ENCODE measurements at places on chromosomes 5 and 9.
A peak's percentile ranks its signal among the peaks of the same experiment; 100 is the strongest.

DNA sequence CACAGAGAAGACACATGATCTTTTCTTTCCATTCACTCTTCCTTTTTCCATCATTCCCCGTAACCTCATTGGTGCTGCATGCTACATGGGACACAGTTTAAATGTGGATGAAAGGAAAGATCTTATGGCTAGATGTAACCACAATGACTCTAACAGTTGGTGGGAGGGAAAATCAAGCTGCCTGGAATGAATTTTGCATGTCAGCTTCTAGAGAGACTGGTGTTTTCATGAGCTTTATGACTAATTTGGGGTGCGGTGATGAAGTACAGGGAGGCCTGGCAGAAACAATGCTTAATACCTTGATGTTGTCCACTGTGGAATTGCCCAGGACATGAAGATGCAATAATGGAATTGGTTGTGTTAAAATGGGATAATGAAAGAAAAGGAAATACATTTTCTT is 55.9 kb upstream of the MYO10 start:
- peaks cover 14% of the 10 kb centered on the region for H3K27me3 ChIP-seq
- DNase-seq, result no peak
- no peak overlapping the region for H3K4me3 ChIP-seq
- no peak overlapping the region for H3K27ac ChIP-seq
- H3K4me1 ChIP-seq, result peaks cover 3% of the 10 kb centered on the region
- no peaks in the 10 kb centered on the region for H3K36me3 ChIP-seq

- peaks cover 34% of the 10 kb centered on the region for H3K4me1 ChIP-seq
- no peak overlapping the region for H3K4me3 ChIP-seq
- no peak overlapping the region for H3K27ac ChIP-seq
- H3K36me3 ChIP-seq, result peaks cover 18% of the 10 kb centered on the region
Observed at GRCh38 chr9:36992501-36993316, 41.4 kb downstream of the PAX5 start.

DNA sequence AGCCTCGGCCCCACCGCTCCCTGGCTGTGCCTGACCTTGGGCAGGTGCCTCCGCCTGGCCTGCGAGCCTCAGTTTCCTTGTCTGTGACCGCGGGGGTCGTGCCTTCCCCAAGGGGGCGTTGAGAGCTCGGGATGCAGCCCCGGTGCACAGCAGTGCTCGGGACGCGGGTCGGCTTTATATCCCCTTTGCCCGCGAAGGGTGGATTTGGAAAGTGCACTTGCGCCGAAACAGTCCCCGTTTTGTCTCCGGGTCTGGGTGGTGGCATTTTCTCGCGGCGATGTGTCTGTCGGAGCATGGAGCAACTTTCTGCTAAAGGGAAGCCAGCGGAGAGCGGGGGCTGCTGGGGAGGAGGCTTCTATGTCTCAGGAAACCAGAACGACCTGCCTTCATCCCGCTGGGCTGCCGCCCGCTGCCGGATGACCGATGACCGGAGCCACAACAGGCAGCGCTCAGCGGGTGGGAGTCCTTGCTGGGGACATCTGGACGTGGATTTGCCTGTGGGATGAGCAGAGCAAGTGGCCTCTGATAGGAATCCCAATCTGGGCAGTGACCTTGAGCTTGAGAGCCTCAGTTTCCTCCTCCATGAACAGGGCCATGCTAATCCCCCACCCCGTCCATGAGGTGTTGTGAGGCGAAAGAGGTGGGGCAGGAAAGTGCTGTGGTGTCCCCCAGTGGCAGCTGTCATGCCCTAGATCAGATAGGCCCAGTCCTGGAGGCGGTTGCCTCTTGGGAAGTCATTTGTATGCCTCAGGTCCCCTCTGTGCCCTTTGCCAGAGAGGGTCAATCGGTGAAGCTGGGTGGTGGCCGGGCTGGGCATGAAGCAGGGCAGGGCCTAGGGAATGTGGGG is 651 bp downstream of the HRH2 start:
- H3K4me1 ChIP-seq, result peaks cover 81% of the 10 kb centered on the region
- peak overlapping the region; percentile 92 for H3K4me3 ChIP-seq
- no peaks in the 10 kb centered on the region for H3K27me3 ChIP-seq

DNA sequence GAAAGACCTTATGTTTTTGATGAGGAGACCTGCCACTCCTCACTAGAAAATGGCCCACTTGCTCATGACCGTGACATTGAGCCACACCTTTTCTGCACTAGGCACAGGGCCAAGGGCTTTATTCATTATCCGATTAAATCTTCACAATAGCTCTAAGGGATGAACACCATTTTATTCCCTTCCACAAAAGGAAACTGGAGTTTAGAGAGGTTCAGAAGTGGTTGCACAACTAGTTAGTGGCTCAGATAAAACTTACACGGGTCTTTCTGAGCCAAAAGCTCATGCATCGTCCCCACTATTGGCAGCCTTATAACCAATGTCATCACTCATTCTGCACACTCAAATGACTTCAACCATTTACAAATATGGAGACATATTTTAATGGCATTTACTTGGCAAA is 39.4 kb downstream of the SUSD1 start:
- H3K4me3 ChIP-seq, result no peak overlapping the region
- no peaks in the 10 kb centered on the region for H3K27me3 ChIP-seq
- H3K36me3 ChIP-seq, result peaks cover 4% of the 10 kb centered on the region
- no peak for DNase-seq

DNA sequence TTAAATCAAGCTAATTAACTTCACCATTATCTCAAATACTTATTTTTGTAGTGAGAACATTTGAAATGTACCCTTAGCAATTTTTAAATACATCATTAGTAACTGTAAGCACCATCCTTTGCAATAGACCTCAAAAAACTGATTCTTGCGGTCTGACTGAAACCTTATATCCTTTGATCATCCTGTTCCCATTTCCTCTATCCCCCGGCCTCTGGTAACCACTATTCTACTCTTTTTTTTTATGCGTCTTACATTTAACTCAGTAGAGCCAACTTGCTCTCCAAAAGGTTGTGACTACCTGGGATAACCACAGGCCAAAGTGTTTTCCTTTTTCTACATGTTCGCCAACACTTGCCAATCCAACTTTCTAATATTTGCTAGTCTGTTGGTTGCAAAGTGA is 106.1 kb downstream of the IRX1 start:
- H3K4me3 ChIP-seq, result no peak overlapping the region
- peaks cover 2% of the 10 kb centered on the region for H3K27me3 ChIP-seq
- no peaks in the 10 kb centered on the region for H3K4me1 ChIP-seq
- H3K27ac ChIP-seq, result no peak overlapping the region
- DNase-seq, result no peak

DNA sequence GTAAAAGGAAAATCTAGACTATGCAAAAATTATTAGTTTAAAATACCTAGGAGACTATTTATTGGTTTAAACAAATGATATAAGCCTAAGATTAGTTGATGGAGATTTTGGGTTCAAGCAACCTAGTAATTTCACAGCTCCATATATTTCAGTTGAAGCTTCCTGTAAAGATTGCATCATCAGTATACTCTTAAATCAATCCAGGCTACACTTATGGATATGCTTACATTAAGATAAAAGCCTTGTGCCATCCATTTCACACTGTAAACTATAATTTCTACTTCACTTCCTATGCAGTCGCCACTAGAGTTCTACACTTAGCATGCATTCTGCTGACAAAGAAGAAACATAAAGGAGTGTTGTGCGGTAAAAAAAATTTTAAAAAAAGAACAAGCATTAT is 7.3 kb upstream of the LIX1 start:
- no peak overlapping the region for H3K27ac ChIP-seq
- H3K36me3 ChIP-seq, result no peaks in the 10 kb centered on the region
- DNase-seq, result no peak
- no peaks in the 10 kb centered on the region for H3K27me3 ChIP-seq

DNA sequence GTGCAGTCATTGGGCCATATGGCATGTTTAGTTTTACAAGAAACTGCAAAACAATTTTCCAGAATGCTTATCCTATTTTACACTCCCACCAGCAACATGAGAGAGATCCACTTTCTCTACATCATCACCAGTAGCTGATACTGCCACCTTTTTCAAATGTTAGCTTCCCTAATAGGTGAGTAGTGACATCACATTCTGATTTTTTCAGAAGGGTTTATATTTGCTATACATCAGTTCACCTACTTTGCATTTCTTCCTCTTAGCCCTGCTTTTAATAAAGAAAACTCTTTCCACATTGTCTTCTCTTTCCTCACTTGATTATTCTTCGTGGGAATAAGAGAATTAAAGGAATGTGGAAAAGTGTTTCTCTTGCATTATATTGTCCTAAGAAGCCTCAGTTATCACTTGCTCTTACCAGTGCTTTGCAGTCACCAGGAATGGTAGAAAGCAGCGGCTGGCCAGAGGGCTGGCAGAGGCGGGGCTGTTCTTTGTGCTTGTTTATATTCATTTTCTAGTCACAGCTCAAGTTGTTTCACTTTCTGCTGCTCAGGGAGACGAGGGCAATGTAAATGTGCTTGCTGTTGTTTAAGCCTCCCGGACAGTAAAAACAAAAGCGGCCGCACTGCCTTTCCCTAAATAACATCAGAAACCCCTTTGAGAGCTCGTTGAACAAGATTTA is 164.8 kb downstream of the HSD17B3 start:
- H3K27ac ChIP-seq, result no peak overlapping the region
- H3K4me3 ChIP-seq, result no peak overlapping the region
- DNase-seq, result no peak

DNA sequence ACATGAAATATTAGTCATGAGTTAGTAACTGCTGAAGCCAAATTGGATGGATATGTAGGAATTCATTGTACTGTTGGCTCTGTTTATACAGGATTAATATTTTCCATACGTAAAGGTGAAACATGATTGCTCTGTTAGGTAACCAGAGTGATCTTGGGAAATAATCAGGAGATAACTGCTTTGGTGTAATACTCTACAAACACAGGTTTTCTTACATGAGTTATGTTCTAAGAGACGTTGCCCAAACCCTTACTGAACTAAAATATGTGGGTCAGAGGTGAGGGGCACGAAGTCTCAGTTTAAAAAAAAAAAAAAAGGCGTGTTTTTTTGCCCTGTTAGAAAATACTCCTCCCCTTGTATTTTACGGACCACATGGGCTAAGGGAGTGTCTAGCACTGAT is 7.8 kb downstream of the DNAJA1 start:
- H3K4me3 ChIP-seq, result no peak overlapping the region
- H3K36me3 ChIP-seq, result peaks cover 93% of the 10 kb centered on the region
- H3K4me1 ChIP-seq, result peaks cover 51% of the 10 kb centered on the region
- no peaks in the 10 kb centered on the region for H3K27me3 ChIP-seq
- H3K27ac ChIP-seq, result no peak overlapping the region

DNA sequence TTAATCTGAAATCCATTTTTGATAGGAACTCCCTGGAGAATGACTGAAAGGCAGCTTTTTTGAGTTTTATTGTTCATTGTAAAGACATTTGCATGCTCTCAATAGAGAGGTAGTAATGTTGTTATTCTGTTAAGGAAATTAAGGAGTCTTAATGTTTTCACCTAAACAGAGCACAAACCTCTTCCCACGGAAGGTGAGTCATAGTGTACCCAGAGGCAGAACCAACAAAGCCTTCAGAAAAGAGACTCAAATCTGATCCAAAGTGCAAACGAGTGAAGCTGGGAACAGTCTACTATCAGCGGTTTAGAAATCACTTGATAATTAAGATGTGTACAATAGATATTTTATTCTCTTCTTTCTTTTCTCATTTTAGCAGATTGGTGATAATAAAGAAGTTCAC is 470.5 kb downstream of the PLK2 start:
- H3K4me3 ChIP-seq, result no peak overlapping the region
- DNase-seq, result no peak
- no peak overlapping the region for H3K27ac ChIP-seq

DNA sequence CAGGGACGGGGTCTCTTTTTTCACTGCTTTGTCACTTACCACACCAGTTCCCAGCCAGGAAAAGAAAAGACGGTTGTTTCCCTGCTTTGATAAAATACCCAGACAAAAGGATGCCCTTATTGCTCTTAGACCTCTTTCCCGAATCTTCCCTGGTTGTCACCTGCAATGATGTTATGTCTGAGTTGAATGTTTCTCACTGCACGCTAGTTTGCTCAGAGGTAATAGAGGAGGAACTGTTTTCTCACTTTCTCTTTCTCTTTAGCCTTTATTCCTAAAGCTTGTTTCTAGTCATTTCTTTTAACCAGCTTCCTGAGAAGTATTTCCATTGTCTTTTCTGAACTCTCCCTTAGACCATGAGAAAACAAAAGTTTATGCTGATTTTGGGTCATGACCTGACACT is 32.9 kb downstream of the ACER2 start:
- H3K27ac ChIP-seq, result peak overlapping the region; percentile 59
- H3K4me3 ChIP-seq, result peak overlapping the region; percentile 58
- DNase-seq, result no peak
- no peaks in the 10 kb centered on the region for H3K27me3 ChIP-seq
- H3K36me3 ChIP-seq, result no peaks in the 10 kb centered on the region
- peaks cover 13% of the 10 kb centered on the region for H3K4me1 ChIP-seq

GRCh38 chr5:14767735-14768507 is 103.4 kb downstream of the OTULIN start:
- H3K27me3 ChIP-seq, result no peaks in the 10 kb centered on the region
- peaks cover 24% of the 10 kb centered on the region for H3K36me3 ChIP-seq
- no peak overlapping the region for H3K4me3 ChIP-seq
- no peak overlapping the region for H3K27ac ChIP-seq

GRCh38 chr9:124282442-124283227 is 24.9 kb downstream of the NEK6 start:
- peaks cover 54% of the 10 kb centered on the region for H3K4me1 ChIP-seq
- no peaks in the 10 kb centered on the region for H3K27me3 ChIP-seq
- H3K36me3 ChIP-seq, result no peaks in the 10 kb centered on the region
- no peak overlapping the region for H3K4me3 ChIP-seq
- H3K27ac ChIP-seq, result no peak overlapping the region

- H3K27ac ChIP-seq, result no peak overlapping the region
- DNase-seq, result no peak
- no peaks in the 10 kb centered on the region for H3K4me1 ChIP-seq
- peaks cover 2% of the 10 kb centered on the region for H3K36me3 ChIP-seq
Observed at GRCh38 chr9:4258320-4259090, 41.4 kb downstream of the GLIS3 start.

Data from activated naive CD8-positive, alpha-beta T cell treated with anti-CD3 and anti-CD28 coated beads, Interleukin-2, amount 50 U/mL, for 24 hours (primary cell).